Fibroblast of mammary gland (primary cell): ENCODE measurements at places on chromosomes 5 and 9.

- DNase-seq = no peak
Observed at GRCh38 chr5:115352571-115352970, 56.1 kb upstream of the CCDC112 start.

DNA sequence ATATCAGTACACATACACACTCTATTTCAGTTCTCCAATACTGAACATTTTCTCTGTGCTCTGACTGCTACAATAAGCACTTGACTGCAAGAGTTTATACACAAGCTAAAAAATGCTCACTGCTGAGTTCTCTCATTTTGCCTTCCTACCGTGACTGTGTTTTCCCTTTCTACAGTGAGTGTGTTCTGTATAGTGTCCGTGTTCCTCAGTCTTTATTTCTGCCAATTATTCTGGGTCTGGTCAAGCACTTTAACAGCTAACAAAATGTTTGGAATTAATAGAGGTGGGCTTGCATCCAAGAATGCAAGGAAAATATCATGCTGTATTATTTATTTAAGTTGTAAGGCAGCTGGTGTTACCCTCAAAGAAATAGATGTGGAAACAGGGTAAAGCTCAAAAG, 217.0 kb upstream of the NREP start:
- DNase-seq = no peak

GRCh38 chr5:76583163-76584047, 39.8 kb downstream of the F2RL2 start:
- DNase-seq = peak; percentile 42

DNA sequence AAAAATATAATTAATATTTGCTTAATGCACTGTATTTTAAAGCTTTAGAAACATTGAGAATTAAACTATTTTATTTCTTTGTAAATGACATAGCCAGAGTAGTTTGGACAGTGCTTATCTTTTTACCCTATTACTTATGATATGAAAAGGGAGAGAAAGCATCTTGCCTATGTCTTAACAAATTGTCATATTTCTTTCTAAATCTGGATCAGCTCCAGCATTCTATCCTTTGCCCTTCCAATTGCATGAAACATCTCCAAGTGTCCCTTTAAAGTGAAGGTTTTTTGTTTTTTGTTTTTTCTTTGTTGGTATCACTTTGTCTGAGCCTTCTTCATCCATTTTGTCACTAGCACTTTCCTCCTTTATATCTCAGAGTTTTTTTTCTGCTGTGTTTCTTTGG, 511.6 kb upstream of the FAM174A start:
- no peak for DNase-seq

DNA sequence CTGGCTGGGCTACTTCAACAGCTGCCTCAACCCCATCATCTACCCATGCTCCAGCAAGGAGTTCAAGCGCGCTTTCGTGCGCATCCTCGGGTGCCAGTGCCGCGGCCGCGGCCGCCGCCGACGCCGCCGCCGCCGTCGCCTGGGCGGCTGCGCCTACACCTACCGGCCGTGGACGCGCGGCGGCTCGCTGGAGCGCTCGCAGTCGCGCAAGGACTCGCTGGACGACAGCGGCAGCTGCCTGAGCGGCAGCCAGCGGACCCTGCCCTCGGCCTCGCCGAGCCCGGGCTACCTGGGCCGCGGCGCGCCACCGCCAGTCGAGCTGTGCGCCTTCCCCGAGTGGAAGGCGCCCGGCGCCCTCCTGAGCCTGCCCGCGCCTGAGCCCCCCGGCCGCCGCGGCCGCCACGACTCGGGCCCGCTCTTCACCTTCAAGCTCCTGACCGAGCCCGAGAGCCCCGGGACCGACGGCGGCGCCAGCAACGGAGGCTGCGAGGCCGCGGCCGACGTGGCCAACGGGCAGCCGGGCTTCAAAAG, 36.9 kb upstream of the TTC1 start:
- DNase-seq = no peak

GRCh38 chr9:116860509-116861120, 173.5 kb downstream of the TRIM32 start:
- peak; percentile 69 for DNase-seq

- DNase-seq = peak; percentile 91
Observed at GRCh38 chr5:10233505-10233904, 16.2 kb downstream of the ATPSCKMT start.

DNA sequence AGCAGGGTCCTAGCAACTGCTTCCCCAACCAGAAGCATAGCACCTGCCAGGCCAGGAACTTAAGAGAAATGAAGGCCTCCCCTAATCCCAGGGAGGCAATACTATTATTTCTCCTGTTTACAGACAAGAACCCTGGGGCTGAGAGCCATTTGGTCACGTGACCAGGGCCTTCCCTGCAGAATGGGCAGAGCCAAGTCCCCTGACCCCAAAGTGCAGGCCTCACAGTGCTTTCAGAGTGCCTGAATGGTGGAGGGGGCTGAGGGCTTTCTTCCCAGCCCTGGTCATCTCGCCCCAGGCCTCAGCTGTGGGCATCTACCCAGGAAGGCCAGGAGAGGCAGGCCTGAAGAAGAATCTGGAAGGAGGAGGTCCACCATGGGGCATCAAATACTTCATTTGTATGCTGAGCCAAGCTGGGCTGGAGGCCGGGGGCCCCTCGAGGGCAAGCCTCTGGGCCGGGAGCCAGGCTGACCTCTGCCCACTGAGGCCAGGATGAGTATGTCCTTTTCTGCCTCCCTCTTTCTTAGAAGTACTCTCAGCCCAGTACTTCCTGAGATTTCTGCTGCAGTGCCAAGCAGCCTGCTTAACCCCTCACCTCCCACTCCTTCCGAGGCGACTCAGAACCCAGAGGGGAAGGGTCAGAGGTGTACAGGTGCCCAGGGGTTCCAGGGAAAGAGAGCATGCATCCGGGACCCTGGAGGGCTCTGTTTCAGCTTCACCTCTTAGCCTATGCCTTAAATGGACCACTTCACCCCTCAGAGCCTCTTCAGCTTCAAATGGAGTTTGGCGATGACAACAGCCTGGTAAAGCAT, 18.9 kb upstream of the DUSP1 start:
- no peak for DNase-seq

GRCh38 chr9:93891549-93892310, 63.4 kb downstream of the BARX1 start:
- no peak for DNase-seq

- DNase-seq = no peak
Observed at GRCh38 chr5:73739650-73740049, 113.7 kb downstream of the ARHGEF28 start.

DNA sequence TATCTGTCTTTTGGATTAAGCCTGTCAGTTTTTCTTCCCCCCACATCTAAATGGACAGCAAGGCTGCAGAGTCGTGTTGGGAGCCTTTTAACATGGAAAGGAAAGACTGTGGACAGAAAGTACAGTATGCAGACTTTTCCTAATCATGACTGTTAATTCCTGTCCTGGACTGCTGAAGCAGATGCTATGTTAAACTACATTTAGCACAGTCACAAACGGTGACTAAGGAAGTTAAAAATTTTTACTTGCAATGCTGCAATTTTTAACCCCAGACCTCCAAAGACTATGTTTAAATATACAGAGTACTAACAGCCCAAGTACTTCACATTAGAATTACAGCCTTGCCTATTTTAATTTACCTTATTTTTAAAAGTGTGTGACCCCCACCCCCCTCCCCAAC, 51.8 kb downstream of the ELAVL2 start:
- DNase-seq = no peak

GRCh38 chr5:13359344-13359743, 585.1 kb downstream of the DNAH5 start:
- peak; percentile 47 for DNase-seq

GRCh38 chr9:31390403-31391025, 993.9 kb upstream of the ACO1 start:
- no peak for DNase-seq

- DNase-seq = no peak
Observed at GRCh38 chr9:69468380-69468779, 143.4 kb downstream of the ENTREP1 start.

GRCh38 chr5:148967783-148968182, 95.1 kb downstream of the SH3TC2 start:
- DNase-seq = no peak
